Femur (tissue), 1 donor: ENCODE measurements at places on chromosomes 3 and 15.

DNA sequence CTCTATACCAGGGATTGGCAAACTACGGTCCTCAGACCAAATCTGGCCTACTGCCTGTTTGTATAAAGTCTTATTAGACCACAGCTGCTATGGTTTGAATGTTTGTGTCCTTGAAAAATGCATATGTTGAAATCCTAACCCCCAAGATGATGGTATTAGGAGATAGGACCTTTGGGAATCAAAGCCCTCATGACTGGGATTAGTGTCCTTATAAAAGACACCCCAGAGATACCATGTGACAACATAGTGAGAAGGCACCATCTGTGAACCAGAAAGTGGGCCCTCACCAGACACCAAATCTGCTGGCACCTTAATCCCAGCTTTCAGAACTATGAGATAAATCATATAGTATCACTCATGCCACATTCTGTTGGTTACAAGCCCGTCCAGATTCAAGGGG, 7.4 kb downstream of the HMCES start:
- no peak for DNase-seq

DNA sequence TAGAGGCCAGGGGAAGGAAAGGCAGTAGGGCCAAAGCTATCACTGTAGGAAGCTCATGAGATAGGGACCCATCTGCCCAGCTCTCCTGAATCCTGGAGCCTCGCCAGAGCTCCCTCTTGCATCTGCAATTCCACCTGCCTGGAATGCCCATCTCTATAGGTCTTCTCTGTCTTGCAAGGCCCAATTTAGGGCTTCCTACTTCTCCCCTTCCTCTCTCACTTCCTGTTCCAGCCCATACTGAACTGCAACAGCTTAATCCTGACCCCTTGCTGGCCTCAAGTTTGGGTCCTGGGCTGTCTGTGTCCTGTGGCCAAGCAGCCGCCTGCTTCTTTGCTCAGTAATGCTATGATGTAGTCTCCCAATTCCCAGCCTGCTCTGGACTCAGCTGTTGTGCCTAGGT, 3.6 kb upstream of the PTPN23 start:
- DNase-seq: no peak

GRCh38 chr3:109825971-109826810, 488.8 kb upstream of the DPPA4 start:
- no peak for DNase-seq

DNA sequence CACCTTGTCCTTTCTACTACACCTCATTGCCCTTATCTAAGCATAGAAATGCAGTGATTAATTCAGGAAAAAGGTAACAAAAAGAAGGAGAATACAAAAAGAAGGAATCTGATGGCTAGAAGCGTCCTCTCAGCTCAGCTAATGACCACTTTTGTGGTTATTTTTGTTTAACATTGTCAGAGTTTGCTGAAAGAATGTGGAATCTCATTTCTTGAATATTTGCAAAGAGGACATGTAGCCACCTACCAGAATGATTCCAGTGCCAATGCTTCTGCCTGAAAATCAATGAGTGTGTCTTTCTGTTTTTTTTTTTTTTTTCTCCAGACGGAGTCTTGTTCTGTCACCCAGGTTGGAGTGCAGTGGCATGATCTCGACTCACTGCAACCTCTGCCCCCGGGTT, 24.5 kb downstream of the NANOGP8 start:
- no peak for DNase-seq

DNA sequence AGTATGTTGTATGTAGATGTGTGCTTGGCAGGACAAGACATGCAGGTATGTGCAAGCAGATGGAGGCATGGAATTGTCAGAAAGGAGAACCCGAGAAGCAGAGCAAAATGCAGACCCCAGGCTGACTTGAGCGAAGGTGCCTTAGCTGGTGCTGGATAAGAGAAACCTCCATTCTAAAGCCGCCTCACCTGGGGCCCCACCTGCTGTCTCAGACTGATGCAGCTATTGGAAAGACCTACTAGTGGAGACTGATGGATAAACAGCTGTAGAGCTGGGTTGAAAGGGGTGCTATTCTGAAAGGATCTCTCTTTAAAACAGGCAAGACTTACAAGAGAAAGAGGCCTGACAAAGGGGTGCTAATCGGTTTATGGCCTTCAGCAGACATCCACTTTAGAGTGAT, 86.2 kb downstream of the EPHB1 start:
- no peak for DNase-seq

- no peak for DNase-seq
Measured at GRCh38 chr3:182725372-182726251, 67.7 kb upstream of the ATP11B start.

- peak; percentile 35 for DNase-seq
Measured at GRCh38 chr3:178352326-178353005, 183.8 kb upstream of the KCNMB2 start.

DNA sequence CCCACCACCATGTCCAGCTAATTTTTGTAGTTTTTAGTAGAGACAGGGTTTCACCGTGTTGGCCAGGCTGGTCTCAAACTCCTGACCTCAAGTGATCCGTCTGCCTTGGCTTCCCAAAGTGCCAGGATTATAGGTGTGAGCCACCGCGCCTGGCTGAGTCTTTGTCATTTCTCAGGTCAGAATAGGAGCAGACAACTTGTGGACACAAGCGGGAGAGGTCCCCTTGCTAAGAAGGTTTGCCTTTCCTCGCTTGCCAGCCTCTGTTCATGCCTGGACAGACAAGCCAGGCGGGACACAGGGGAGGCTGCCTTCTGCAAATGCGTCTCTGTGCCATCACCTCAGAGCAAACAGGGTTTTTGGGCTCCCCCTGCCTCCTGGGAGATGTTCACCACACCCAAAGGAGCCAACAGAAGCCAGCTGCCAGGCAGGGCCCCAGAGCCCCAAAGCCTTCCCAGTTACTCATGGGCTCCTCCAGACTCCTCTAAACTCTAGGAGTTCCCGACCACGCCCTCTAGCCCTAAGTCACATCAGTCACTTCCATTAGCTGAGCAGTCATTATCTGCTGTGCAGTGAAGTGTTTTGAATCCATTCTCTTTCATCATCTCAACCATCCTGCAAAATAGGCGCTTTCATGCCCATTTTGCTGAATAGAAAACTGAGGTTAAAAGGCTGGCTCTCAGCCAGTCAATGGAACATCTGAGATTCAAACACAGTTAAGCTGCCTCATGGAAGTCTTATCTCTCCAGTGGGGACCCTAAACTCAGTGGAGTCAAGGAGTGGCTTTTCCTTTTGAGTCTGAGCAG, 245.0 kb downstream of the UACA start:
- DNase-seq: no peak

DNA sequence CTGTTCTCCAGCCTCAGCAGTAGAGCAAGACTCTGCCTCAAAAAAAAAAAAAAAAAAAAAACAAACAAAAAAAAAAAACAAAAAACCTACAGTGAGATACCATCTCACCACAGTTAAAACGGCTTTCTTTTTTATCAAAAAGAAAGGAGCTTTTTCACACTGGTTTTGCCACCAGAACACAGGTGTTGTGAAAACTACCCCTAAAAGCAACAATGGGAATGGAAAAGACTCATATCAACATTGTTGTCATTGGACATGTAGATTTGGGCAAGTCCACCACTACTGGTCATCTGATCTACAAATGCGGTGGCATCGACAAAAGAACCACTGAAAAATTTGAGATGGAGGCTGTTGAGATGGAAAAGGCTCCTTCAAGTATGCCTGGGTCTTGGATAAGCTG, 24.8 kb upstream of the SLC25A38 start:
- DNase-seq: no peak

DNA sequence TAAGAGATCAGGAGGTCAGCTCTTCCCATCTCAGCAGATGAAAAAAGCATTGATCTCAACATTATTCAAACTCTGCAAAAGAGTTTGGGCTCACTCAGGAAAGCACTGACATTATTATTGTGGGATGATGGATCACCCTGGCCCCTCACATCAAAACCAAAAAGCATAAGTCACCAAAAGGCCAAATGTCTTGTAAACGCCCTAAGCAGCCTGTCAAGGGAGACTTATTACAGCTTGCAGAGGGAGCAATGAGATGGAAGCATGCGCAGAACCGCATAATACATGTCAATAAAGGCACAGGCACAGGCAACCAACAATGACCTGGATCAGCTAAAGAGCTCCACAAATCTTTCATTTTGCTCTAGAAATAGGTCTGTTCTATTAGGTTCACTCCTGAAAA, 4.6 kb downstream of the FSIP1 start:
- no peak for DNase-seq

- DNase-seq: no peak
Measured at GRCh38 chr15:72033711-72034110, 84.2 kb downstream of the MYO9A start.

DNA sequence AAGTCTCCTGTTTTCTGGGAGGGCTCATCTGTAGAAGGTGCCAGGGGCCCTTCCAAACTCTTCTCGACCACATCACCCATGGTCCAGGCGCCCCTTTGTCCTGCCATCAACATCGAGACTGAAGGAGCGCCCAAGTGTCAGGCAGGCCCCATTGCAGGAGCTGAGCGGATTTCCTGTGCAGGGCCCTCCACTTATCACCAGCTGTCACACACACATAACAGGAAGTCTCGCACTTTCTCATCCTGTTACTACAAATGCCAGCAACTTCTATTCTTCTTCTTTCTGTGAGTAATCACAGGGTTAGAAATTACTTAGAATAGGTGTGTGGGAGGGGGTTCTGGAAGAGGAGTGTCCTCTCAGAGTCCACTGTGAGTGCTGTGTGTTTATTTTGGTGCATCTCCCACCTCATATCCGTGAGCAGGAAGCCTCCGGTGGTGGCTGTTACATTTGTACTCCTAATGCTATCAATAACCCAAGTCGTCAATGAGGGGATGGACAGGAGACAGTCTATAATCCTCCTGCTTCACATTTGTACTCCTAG, at the start of gene KLHL6:
Gene KLHL6 (minus strand): TSS at position 166 of the 541 bp plus-strand sequence. CDS start 53 bp downstream, at position 113.
- DNase-seq: peak; percentile 56

- DNase-seq: no peak
Measured at GRCh38 chr3:43999728-44000319, 241.9 kb upstream of the TOPAZ1 start.

GRCh38 chr3:123412811-123413604, 35.9 kb downstream of the ADCY5 start:
- peak; percentile 62 for DNase-seq

- DNase-seq: peak; percentile 49
Measured at GRCh38 chr3:68666429-68667136, 265.8 kb downstream of the TAFA4 start.

DNA sequence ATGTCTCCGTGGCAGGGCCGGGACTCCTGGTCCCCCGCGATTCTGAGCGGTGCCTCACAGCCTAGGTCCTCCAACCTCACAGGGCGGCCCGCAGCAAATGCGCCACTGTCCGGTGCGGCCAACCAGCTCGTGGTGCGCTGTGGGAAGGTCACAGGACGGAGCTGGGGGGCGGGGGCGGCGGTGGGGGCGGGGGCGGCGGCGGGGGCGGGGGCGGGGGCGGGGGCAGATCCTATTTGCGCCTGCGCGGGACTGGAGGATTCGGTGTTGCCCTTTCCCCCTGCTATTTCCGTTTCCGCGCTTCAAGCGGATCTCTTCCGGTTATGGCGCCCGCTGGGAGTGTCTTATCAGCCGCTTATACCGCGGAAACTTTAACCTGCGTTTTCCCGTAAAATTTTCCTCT, 106.7 kb upstream of the SNRPN start:
- DNase-seq: peak; percentile 35

GRCh38 chr3:132749786-132750185, 27.6 kb upstream of the NPHP3 start:
- DNase-seq: no peak

- DNase-seq: no peak
Measured at GRCh38 chr15:79154483-79155135, 64.0 kb upstream of the RASGRF1 start.

GRCh38 chr15:73897441-73898261, 24.3 kb downstream of the TBC1D21 start:
- DNase-seq: no peak

DNA sequence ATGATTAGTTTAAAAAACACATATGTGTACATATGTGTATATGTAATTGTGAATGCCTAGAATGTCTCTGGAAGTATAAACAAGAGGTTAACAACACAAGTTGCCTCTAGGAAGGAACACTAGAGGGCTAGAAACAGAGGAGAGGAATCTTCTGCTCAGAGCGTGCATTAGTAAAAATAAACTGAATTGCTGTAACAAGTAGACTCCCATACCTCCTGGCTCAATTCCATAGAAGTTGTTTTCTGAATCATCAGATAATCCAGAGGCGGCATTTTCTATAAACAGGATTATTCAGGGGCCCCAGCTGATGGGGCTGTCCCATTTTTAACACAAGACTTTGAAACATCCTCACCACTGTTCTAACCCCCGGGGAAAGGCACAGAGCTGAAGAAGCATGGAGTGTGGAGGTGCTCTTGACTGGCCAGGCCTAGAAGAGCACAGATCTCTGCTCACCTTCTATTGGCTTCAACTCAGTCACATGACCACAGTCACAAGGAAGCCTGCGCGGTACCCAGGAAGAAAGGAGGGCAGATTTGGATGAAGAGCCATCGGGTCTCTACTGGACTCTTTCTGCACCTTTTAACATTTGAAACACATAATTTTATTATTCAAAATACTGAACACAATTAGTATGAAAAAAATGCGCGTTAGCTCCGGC, 145.7 kb downstream of the TLE3 start:
- DNase-seq: no peak
